Bronchial epithelial cell (primary cell): ENCODE measurements at places on chromosomes 7 and 10. TPM values are rescaled to one million over a fixed set of nuclear protein-coding genes. Genes with fewer than 3 reads are reported as not detected.
A peak's percentile ranks its signal among the peaks of the same experiment; 100 is the strongest.

DEPP1 gene
- 0.26 and 1.0 TPM in 2 replicates for total RNA-seq

- DNase-seq, result no peak
These were observed 500.9 kb downstream of the NEBL start for GRCh38 chr10:20396205-20396604.

- DNase-seq, result peak; percentile 17
These were observed 53.7 kb downstream of the TAF3 start for GRCh38 chr10:7872041-7872442.

GRCh38 chr10:124043310-124044142 lies 49.9 kb downstream of the CHST15 start:
- peak; percentile 48 for DNase-seq
